Osteocyte (in vitro differentiated cells): ENCODE measurements at places on chromosomes 7 and 10. TPM values are rescaled to one million over a fixed set of nuclear protein-coding genes. Genes with fewer than 3 reads are reported as not detected.

- H3K36me3 ChIP-seq, result peaks cover 15% of the 10 kb centered on the region
- peak overlapping the region; percentile 97 for H3K4me3 ChIP-seq
- peaks cover 59% of the 10 kb centered on the region for H3K4me1 ChIP-seq
- H3K27ac ChIP-seq, result peak overlapping the region; percentile 93
These were observed 3.0 kb downstream of the BRI3 start for GRCh38 chr7:98284335-98285036.

- no peak overlapping the region for H3K27ac ChIP-seq
- DNase-seq, result no peak
- no peaks in the 10 kb centered on the region for H3K4me1 ChIP-seq
- no peaks in the 10 kb centered on the region for H3K36me3 ChIP-seq
- H3K27me3 ChIP-seq, result no peaks in the 10 kb centered on the region
These were observed 1060.3 kb upstream of the CELF2 start for GRCh38 chr10:9957351-9957750.

- no peak overlapping the region for H3K4me3 ChIP-seq
- no peak overlapping the region for H3K27ac ChIP-seq
These were observed 45.2 kb upstream of the TMEM213 start for GRCh38 chr7:138752518-138753149.

- no peak overlapping the region for H3K27ac ChIP-seq
- no peak overlapping the region for H3K4me3 ChIP-seq
- DNase-seq, result no peak
- H3K4me1 ChIP-seq, result peaks cover 19% of the 10 kb centered on the region
These were observed 169.9 kb upstream of the ASAH2 start for GRCh38 chr10:50421026-50421719.

DNA sequence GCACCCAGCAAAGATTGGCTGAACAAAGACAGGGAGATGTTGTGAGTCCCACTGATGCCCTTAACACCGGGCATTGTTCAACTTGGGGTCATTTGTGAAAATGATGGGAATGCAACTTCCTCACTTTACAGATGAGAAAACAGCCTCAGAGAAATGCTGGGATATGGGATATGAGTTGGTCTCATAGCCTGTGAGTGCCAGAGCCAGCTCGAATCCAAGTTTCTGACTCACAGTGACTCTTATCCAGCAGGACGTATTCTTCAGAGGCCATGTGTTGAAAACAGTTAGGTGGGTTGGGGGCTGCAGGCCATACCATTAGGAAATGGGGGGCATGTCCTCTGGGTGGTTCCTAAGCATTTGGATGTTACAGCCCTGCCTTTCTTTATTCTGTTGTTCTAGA lies 45.2 kb downstream of the KIAA1217 start:
- H3K27ac ChIP-seq, result no peak overlapping the region
- no peak for DNase-seq
- no peaks in the 10 kb centered on the region for H3K4me1 ChIP-seq
- H3K27me3 ChIP-seq, result no peaks in the 10 kb centered on the region
- H3K4me3 ChIP-seq, result no peak overlapping the region

GRCh38 chr10:108749042-108749441 lies 1174.3 kb downstream of the XPNPEP1 start:
- H3K4me1 ChIP-seq, result no peaks in the 10 kb centered on the region
- no peak for DNase-seq

DNA sequence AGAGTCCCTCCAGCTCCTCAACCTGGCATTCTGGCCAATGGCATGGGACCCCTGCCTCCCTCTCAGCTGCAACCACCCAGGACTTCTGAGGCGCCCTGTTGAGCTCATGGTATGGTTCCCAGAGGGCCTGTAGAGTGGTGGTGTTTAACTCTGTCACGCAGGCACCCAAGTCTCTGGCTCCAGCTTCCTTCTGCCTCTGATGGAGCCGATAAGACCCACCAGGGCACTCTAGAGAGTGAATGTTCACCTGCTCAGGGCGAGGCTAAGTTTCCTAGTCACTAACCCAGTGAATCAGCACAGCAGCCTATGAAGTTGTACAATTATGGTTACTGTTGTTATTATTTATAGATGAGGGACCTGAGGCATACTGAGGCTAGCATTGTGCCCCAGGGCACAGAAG lies 120.4 kb downstream of the ZMIZ1 start:
- H3K4me1 ChIP-seq, result peaks cover 81% of the 10 kb centered on the region
- H3K27ac ChIP-seq, result peak overlapping the region; percentile 9
- no peaks in the 10 kb centered on the region for H3K27me3 ChIP-seq
- peaks cover 13% of the 10 kb centered on the region for H3K36me3 ChIP-seq
- H3K4me3 ChIP-seq, result no peak overlapping the region

- no peak overlapping the region for H3K4me3 ChIP-seq
- H3K36me3 ChIP-seq, result no peaks in the 10 kb centered on the region
- H3K4me1 ChIP-seq, result no peaks in the 10 kb centered on the region
- DNase-seq, result no peak
These were observed 10.9 kb downstream of the HPSE2 start for GRCh38 chr10:99224766-99225165.

GRCh38 chr7:30180718-30181117 lies 45.9 kb downstream of the MTURN start:
- H3K27ac ChIP-seq, result no peak overlapping the region
- DNase-seq, result no peak
- H3K27me3 ChIP-seq, result no peaks in the 10 kb centered on the region
- H3K4me3 ChIP-seq, result no peak overlapping the region

DNA sequence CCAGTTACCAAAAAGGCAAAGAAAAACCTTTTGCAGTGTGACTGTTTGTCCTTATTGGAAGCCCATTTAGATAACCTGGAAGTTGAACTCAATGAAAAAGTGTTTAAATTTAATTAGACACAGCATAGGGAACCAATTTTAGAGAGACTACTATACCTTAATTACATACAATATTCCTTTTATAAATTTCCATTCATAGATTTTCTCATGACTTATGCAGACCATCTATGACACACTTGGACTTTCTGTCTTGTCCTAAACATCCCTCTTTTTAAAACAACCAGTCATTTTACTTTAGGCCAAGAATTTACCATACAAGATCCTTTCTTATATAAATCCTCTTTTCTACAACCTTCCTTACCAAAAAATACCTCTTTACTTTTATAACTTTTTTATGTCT lies 61.6 kb downstream of the MTURN start:
- H3K4me1 ChIP-seq, result no peaks in the 10 kb centered on the region
- DNase-seq, result no peak
- no peak overlapping the region for H3K27ac ChIP-seq
- H3K36me3 ChIP-seq, result peaks cover 6% of the 10 kb centered on the region
- H3K27me3 ChIP-seq, result peaks cover under 1% of the 10 kb centered on the region
- H3K4me3 ChIP-seq, result no peak overlapping the region

GRCh38 chr10:122149561-122150505 lies 121.3 kb upstream of the BTBD16 start:
- H3K27me3 ChIP-seq, result no peaks in the 10 kb centered on the region
- H3K36me3 ChIP-seq, result peaks cover 36% of the 10 kb centered on the region
- peak overlapping the region; percentile 66 for H3K27ac ChIP-seq
- no peak for DNase-seq
- H3K4me3 ChIP-seq, result no peak overlapping the region

DNA sequence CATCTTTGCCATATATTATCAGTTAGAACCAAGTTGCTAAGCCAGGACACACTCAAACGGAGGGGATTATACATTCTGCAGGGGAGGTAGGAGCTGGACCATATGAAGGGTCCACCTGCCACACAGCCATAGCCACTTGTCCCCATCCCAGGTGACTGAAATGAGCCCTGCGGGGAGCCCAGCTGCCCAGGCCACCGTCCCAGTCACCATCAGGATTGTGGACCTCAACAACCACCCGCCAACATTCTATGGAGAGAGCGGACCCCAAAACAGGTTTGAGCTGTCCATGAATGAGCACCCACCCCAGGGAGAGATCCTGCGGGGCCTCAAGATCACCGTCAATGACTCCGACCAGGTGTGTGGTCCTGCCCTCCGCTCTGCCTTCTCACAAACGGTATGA lies 13.7 kb downstream of the CDHR1 start:
- no peaks in the 10 kb centered on the region for H3K36me3 ChIP-seq
- no peak overlapping the region for H3K27ac ChIP-seq
- no peak overlapping the region for H3K4me3 ChIP-seq
- DNase-seq, result no peak
- H3K4me1 ChIP-seq, result no peaks in the 10 kb centered on the region

- H3K4me1 ChIP-seq, result no peaks in the 10 kb centered on the region
- no peak for DNase-seq
- H3K4me3 ChIP-seq, result no peak overlapping the region
- peaks cover 4% of the 10 kb centered on the region for H3K27me3 ChIP-seq
- H3K36me3 ChIP-seq, result no peaks in the 10 kb centered on the region
These were observed 182.3 kb downstream of the NSUN6 start for GRCh38 chr10:18469125-18469524.

DNA sequence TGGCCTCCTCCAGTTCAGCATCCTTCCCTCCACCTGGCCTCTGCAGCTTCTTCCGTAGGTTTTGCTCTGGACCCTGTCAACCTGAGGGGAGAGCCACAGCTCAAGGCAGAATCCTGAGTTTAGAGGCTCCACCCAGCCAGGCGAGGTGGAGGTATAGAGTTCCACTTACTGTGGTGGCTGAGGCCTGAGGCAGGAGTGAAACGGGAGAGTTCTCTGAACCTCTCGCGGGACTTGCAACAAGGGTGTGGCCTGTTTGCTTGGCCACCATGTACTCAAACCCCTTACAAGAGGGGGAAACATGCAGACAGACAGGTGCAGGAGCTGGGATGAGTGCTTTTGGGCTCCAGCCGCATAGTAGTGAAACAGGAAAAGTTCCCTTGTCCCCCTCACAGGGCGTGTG lies 154.0 kb upstream of the C7orf33 start:
- H3K4me1 ChIP-seq, result no peaks in the 10 kb centered on the region
- no peak for DNase-seq
- no peaks in the 10 kb centered on the region for H3K27me3 ChIP-seq
- no peaks in the 10 kb centered on the region for H3K36me3 ChIP-seq
- no peak overlapping the region for H3K27ac ChIP-seq

GRCh38 chr7:126993626-126994213 lies 259.0 kb downstream of the GRM8 start:
- H3K27ac ChIP-seq, result no peak overlapping the region
- H3K27me3 ChIP-seq, result no peaks in the 10 kb centered on the region
- DNase-seq, result no peak
- no peak overlapping the region for H3K4me3 ChIP-seq

TMEM184A gene
- 0.27 and 0.29 TPM in 2 replicates for total RNA-seq

BHLHA15 gene
- total RNA-seq, result not detected in 2 replicates

AUTS2 gene
- 65.3 and 80.6 TPM in 2 replicates for total RNA-seq

REPIN1 gene
- total RNA-seq, result 66.3 and 72.9 TPM in 2 replicates

PYROXD2 gene
- 4.6 and 4.8 TPM in 2 replicates for total RNA-seq

PON3 gene
- not detected in 2 replicates for total RNA-seq

WDR86 gene
- 0.39 TPM in 1 of 2 replicates, not detected in the other for total RNA-seq

PRSS37 gene
- not detected in 2 replicates for total RNA-seq

HOXA9 gene
- not detected in 2 replicates for total RNA-seq

DNAJC1 gene
- total RNA-seq, result 36.4 and 38.4 TPM in 2 replicates

DRGX gene
- total RNA-seq, result not detected in 2 replicates

SPDYE3 gene
- total RNA-seq, result not detected in 2 replicates

DYNC1I1 gene
- 43.3 and 43.4 TPM in 2 replicates for total RNA-seq
